ENCODE measurements at places on chromosomes 11 and 22. TPM values are rescaled to one million over a fixed set of nuclear protein-coding genes. Genes with fewer than 3 reads are reported as not detected.
A peak's percentile ranks its signal among the peaks of the same experiment; 100 is the strongest.

Gene CARD18
- 0.50 TPM for polyA plus RNA-seq

Gene SMIM35
- polyA plus RNA-seq: not detected

Gene ADAMTS8
- 4.0 TPM for polyA plus RNA-seq

Gene SYT7
- polyA plus RNA-seq: 7.5 TPM

DNA sequence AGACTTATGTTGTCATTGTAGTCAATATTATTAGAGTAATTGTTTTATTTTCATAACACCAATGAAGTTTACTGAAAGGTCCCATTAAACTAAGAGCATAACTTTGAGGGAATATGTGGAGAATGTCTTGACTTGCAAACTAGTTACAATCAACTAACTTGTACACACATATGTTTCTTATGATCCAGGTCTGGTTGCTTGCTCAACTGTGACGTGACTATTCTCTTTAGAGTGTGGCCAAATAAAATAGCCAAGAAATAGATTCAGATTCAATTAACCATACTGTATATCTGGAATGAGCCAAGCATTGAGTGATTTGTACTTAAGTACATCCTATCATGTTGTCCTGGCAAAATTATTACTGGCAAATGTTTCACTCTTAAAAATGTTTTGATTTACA lies 101.7 kb downstream of the METTL15 start:
- DNase-seq: no peak

DNA sequence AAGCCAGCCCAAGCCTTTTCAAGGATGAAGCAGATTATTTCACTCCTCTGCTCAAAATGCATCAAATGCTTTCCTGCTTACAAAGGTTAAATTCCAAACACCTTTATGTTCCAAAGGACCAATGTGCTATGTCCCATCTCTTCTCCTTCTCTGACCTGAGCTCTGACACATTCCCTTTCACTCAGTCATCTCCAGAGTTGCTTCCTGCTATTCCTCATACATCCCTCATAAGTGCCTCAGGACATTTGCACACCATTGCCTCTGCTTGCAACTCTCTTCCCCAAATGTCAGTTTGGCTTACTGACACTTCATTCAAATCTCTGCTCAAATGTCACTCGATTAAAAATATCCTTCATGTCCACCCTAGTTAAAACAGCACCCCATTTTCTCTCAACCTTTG lies 53.3 kb upstream of the BMAL1 start:
- no peak for DNase-seq

- DNase-seq: peak; percentile 46
Observed at GRCh38 chr11:33476945-33477606, 219.9 kb downstream of the HIPK3 start.

GRCh38 chr22:18978506-18978905 lies 42.4 kb upstream of the PRODH start:
- no peak for DNase-seq

- no peak for DNase-seq
Observed at GRCh38 chr11:26348776-26349175, 16.8 kb downstream of the ANO3 start.
